Lung (tissue), 17 donors: ENCODE measurements at places on chromosomes 2 and 18. TPM values are rescaled to one million over a fixed set of nuclear protein-coding genes. Genes with fewer than 3 reads are reported as not detected.

Gene AQP12B
- not detected for total RNA-seq

GRCh38 chr18:30920757-30921156 lies 121.8 kb downstream of the DSC3 start:
- no peaks in the 10 kb centered on the region for H3K36me3 ChIP-seq
- no peak overlapping the region for H3K4me3 ChIP-seq
- no peak for DNase-seq
- H3K4me1 ChIP-seq = no peaks in the 10 kb centered on the region
- no peaks in the 10 kb centered on the region for H3K27me3 ChIP-seq

GRCh38 chr2:120914839-120915521 lies 179.3 kb downstream of the GLI2 start:
- no peak overlapping the region for H3K4me3 ChIP-seq
- H3K4me1 ChIP-seq = peaks cover 73% of the 10 kb centered on the region
- H3K27me3 ChIP-seq = peaks cover 3% of the 10 kb centered on the region

DNA sequence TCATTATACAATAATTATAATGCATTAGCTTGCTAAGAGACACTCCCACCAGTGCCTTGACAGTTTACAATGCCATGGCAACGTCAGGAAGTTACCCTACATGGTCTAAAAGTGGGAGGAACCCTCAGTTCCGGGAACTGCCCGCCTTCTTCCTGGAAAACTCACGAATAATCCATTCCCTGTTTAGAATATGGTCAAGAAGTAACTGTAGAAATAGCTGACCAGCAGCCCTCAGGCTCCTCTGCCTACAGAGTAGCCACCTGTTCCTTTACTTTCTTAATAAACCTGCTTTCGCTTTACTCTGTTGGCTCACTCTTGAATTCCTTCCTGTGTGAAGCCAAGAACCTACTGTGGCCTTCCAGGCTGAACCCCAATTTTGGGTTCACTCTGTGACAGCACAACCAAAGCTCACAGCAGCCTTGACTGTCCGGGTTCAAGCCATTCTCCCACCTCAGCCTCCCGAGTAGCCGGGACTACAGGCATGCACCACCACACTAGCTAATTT lies 20.0 kb upstream of the PTPN2 start:
- no peak overlapping the region for H3K27ac ChIP-seq
- no peaks in the 10 kb centered on the region for H3K36me3 ChIP-seq
- no peaks in the 10 kb centered on the region for H3K27me3 ChIP-seq
- no peaks in the 10 kb centered on the region for H3K4me1 ChIP-seq
- peak; percentile 75 for DNase-seq

- H3K27me3 ChIP-seq = no peaks in the 10 kb centered on the region
- H3K4me1 ChIP-seq = peaks cover 4% of the 10 kb centered on the region
- H3K4me3 ChIP-seq = no peak overlapping the region
Measured at GRCh38 chr18:76991021-76991688, 141.4 kb downstream of the MBP start.
